ENCODE measurements at places on chromosomes 1 and 21.
A peak's percentile ranks its signal among the peaks of the same experiment; 100 is the strongest.

DNA sequence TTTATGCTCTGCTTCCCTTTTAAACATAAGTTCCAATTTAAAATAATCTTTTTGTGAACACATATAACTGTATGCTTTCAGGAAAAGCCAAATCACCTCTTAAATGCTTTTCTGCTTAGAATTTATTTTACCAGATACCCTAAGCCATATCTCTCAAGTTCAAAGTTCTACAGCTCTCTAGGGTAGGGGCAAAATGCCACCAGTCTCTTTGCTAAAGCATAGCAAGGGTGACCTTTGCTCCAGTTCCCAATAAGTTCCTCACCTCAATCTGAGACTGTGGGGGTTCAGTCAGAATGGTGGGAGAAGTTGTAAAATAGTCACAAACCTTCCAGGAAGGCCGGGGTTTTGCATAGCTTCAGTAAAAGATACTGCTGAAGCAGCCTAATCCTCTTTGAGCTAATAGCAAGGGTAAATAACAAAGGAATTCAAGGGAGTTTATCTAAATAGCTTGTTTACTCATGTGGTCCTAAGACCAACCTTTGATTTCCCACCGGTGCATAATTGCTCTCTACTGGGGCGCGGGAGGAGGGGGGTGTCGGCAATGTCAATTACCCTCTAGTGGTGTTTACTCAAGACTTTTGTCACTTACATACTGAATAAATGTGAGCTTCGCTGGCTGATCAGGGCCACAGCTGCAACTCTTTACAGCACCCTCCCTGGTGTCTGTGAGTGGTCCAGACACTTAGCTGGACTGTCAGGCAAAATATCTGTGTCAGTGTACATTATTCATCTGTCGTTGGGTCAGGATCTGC lies 1376.2 kb downstream of the NCAM2 start:
- DNase-seq: no peak

DNA sequence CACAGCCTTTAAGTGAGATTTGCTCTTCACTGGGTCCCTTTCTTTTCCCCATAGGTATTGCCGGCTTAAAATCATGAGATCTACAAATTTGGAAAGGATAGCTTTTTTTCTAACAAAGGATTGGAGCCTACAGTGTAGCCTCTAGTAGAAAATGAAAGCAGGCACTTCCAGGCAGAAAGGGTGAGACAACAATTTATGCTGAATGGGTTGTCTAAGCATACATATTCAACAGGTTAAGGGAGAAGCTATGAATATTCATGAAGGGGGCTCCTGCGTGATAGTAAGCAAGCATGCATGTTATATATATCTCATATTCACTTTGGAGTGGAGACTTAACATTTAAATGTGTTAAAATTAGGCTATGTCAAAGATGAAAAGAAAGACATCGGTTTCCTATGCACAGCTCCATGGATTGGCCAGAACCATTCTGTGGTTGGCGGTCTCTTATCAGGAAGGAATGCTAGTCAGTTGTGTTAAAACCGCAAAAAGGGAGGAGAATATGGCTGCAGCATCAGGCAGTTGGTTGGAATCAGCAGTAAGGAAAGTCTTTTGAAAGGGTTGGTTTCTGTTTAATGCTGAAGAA lies 66.0 kb downstream of the VCAM1 start:
- DNase-seq: peak; percentile 22

- DNase-seq: peak; percentile 50
These were observed 160.5 kb downstream of the PEX14 start for GRCh38 chr1:10635085-10635896.

DNA sequence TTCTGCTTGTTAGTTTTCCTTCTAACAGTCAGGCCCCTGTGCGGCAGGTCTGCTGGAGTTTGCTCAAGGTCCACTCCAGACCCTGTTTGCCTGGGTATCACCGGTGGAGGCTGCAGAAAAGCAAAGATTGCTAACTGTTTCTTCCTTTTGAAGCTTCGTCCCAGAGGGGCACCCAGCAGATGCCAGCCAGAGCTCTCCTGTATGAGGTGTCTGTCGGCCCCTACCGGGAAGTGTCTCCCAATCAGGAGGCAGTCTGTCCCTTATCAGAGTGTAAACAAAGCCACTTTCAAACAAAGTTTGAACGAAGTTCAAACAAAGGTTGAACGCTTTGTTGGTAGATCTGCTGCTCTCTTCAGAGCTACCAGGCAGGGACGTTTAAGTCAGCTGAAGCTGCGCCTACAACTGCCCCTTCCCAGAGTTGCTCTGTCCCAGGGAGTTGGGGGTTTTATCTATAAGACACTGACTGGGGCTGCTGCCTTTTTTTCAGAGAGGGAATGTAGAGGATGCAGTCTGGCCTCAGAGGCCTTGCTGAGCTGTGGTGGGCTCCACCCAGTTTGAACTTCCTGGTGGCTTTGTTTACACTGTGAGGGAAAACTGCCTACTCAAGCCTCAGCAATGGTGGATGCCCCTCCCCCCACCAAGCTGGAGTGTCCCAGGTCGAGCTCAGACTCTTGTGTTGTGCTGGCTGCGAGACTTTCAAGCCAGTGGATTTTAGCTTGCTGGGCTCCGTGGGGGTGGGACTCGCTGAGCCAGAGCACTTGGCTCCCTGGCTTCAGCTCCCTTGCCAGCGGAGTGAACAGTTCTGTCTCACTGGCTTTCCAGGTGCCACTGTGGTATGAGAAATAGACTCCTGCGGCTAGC lies 401.8 kb downstream of the SRGAP2C start:
- DNase-seq: peak; percentile 39

- DNase-seq: no peak
These were observed 232.5 kb upstream of the ZP4 start for GRCh38 chr1:238123201-238123600.

- DNase-seq: no peak
These were observed 114.4 kb upstream of the COL6A1 start for GRCh38 chr21:45867041-45867666.

GRCh38 chr1:55610203-55610602 lies 395.0 kb upstream of the USP24 start:
- no peak for DNase-seq

DNA sequence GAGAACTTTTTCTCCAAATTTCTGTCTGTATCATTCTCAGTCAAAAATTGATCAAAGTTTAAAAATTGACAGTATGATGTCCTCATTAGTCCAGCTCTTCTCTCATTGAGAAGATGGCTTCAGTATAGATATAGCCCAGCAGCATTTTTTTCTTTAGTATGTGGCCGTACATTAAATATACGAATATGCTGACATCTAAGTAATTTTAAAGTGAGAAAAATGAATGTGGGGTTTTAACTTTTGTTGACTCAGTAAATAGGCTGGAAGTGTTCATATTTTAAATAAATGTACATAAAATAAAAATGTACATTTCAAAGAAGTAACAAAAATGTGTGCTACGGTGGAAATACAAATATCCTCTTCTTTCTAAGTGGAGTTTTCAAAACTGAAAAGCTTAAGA lies 123.5 kb upstream of the PKN2 start:
- DNase-seq: no peak

- no peak for DNase-seq
These were observed 5.7 kb downstream of the ZBTB7B start for GRCh38 chr1:155008015-155008941.

GRCh38 chr1:21764615-21765423 lies 18.1 kb downstream of the USP48 start:
- DNase-seq: peak; percentile 92

- peak; percentile 32 for DNase-seq
These were observed 3.0 kb downstream of the TTC39A start for GRCh38 chr1:51327386-51327785.

- DNase-seq: no peak
These were observed 2.9 kb upstream of the ITGB2 start for GRCh38 chr21:44923480-44924084.

GRCh38 chr21:14687268-14687625 lies 141.1 kb upstream of the SAMSN1 start:
- DNase-seq: no peak

DNA sequence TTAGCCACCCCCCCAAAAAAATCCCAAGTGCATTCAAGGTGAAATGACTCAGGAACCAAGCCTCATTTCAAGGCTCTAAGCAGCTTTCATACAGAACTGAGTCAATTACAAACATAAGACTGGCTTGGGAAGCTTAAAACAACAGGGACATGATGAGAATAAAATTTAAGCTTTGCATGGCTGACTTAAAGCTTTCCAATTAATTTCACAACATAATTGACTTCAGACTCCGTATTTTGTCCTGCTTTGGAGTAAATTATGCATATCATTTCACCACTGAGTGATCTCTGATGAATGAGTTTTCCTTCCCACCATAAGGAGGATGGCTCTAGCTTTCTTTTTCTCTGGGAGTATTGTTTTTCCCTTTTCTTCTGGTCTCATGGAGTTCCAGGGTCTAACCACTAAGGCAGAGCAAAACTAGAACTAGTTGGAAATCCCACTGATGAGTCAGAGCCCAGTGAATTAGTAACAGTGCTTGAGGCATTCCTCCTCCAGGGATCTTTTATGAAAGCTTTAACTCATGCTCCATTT lies 72.8 kb downstream of the XCL2 start:
- DNase-seq: peak; percentile 98

- DNase-seq: peak; percentile 87
These were observed 45.0 kb downstream of the KCNJ6 start for GRCh38 chr21:37871121-37871862.

GRCh38 chr21:36741506-36741905 lies 42.6 kb downstream of the SIM2 start:
- no peak for DNase-seq

- DNase-seq: no peak
These were observed 64.0 kb downstream of the ITPKB start for GRCh38 chr1:226674892-226675714.

- no peak for DNase-seq
These were observed 273 bp downstream of the BMP8B start for GRCh38 chr1:39788426-39788757.

DNA sequence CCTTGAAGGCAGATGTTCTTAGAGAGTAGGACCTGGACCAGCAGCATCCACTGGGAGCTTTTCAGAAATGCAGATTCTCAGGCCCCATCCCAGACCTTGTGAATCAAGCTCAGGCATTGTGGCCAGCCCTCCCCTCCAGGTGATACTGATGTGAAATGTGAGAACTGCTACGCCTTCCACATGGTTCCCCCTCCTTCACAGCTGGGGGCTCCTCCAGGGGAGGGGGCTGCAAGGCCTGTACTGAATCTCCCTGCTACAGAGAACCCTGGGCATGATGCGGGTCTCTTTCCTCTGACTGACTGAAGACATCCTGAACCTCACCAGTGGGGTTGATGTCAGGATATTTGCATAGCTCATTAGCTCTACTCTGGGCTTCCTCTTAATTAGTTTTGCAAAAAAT lies 141.8 kb upstream of the CSF3R start:
- DNase-seq: no peak

DNA sequence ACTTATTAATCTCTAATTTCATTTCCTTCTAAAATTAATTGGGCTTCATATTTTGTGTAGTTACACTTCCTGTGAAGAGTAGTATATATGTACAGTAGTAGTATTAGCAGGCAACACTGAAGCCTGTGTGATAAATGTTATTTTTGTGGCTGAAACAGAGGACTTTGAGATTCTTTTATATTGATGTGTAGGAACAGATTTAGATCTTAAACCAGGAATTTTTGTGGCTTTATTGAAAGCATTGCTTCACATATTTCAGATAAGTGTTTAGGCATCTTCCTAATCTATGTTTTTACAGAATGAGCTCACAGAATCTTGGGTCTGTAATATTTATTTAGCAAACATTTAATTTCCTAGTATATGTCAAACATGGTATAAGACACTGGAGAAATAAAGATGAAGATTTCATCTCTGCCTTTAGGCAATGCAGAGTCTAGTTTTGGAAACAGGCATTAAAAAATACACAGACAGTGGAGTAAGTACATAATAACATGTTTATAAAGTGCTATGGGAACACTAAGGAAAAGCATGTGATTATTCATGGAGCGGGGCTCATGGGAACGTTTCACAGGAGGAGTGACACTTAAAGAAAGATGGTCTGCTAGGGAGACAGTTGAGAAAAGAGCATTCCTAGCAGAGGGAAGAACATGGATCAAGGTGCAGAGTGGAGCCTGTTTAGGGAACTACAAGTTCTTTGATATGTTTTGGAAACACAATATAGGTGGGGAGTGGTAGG lies 52.7 kb downstream of the MIGA1 start:
- peak; percentile 46 for DNase-seq

DNA sequence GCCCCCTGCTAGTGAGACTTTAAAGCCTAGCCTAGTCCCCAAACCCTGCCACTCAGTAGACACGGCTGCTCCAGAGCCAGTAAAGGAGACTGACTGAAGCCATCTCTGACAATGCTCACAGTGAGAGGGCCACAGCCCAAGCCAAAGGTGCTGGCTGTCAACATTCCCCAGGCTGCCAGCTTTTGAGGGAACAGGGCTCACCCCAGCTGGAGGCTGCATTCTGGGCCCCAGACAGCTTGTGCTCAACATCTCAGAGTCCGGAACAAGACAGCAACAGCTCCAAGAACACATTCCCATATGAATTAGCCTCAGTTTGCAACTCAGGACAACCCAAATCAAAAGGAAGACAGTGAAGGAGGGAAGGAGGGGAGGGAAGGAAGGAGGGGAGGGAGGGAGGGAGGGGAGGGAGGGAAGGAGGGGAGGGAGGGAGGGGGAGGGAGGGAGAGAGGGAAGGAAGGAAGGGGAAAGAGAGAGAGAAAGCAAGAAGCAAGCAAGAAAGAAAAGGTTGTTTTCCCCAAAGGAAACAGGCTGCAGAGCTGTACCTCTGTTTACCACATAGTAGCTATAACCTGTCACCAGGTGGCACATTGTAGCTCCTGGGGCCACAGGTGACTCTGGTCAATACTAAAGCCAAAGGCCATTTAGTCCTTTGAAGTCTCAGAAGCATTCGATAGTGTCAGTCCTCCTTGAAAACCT lies 5.4 kb downstream of the ARTN start:
- DNase-seq: no peak

DNA sequence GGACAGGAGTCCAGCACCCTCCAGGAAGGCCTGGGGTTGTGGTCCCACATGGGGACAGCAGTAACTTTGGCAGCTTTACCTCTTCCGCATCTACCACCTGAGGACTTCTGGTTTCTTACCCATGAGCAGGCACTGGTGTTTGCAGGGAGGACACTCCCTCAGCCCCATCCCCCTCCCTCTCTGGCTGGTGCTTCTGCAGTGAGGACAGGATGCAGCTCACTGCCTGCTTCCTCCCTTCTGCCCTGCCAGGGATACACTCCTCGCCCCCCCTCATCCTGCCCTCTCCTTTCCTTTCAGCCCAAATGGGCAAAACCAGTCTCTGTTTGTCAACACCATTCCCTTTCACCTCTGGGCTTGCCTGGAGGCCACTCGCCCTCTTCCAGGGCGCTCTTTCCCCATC lies 62.4 kb downstream of the KIRREL1 start:
- DNase-seq: no peak

Data from ELR (cell line).